ENCODE measurements at places on chromosomes 11 and 22.

DNA sequence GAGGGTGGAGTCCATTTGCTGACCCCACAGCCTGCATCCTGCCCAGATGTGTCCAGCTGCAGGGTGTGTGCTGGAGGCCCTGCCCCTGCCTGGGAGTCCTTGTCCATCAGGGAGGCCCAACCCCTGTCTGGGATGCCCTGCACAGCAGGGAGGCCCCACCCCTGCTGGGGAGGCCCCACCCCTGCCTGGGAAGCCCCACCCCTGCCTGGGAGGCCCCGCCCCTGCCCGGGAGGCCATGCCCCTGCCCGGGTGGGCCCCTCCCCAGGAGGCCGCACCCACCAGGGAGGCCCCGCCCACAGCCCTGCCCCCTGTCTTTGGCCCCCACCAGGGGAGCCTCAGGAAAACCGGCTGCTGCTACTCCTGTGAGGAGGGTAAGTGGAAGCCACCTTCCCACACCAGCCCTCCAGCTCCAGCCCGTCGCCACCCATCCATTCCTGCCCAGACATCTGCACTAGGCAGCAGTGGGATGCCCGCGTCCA lies 37.2 kb downstream of the MUC5B start:
- no peak for DNase-seq

DNA sequence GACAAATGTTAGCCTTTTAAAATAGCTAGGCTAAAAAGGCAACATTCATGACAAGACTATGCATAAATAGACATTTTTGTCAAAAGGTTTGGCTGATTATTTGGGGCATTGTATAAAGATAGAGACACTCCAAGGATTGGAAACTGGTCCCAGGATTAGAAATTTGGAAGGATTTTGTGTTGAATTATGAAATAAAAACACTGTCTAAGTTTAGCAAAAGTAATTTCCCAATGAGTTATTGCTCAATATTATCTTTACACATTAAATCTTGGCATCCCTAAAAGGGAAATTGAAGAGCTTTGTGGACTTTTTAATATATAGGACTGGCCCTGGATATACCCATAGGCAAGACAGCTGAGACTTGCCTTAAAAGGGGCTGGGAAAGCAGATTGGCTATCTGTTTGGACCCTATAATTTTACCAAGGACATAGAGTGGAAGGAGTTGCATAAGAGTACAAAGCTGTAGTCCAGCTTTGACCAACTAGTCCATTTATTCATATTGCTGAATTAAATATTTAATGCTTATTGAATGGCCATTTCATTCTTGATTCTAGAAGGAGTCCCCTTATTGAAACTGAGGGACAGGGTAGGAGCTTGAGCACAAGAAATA lies 382.7 kb downstream of the METTL15 start:
- DNase-seq: no peak

- no peak for DNase-seq
Measured at GRCh38 chr22:23402275-23403151, 177.6 kb downstream of the IGLL1 start.

GRCh38 chr11:118889797-118890196 lies 6.1 kb downstream of the CXCR5 start:
- no peak for DNase-seq

- no peak for DNase-seq
Measured at GRCh38 chr11:58004664-58005063, 19.0 kb upstream of the OR9Q1 start.

- no peak for DNase-seq
Measured at GRCh38 chr11:102603091-102603490, 22.0 kb downstream of the MMP20 start.

DNA sequence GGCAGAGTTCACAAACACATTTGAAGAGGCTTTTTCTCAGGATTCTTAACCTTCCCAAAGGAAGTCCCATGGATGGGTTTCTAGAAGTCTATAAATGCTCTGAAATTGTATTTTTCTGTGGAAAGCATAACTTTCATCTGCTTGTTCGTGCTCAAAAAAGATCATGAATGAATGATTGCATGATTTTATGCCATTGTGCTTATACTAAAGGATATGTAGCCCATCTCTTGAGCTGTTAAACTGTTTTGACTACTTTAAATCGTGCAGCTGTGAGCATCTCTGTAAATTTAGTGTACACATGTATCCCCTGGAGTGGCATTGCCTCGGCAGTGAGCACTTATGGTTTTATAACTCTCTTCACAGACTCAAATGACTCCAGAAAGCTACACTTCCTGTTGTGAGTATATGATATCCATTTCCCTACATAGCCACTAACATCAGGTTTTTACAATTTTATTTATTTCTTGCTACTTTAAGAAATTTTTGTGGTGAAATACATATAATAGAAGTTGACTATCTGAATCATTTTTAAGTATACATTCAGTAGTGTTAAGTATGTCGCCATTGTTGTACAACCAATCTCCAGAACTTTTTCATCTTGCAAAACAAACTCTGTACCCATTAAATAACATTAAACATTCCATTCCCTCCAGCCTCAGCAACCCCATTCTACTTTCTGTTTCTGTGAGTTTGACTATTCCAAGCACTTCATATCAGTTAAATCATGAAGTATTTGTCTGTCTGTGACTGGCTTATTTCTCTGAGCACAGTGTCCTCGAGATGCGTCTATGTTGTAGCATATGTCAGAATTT lies 8.0 kb downstream of the NEAT1 start:
- no peak for DNase-seq

GRCh38 chr11:121066623-121067022 lies 34.4 kb upstream of the TECTA start:
- DNase-seq: no peak

- no peak for DNase-seq
Measured at GRCh38 chr11:45913514-45913913, 4.2 kb downstream of the PEX16 start.

DNA sequence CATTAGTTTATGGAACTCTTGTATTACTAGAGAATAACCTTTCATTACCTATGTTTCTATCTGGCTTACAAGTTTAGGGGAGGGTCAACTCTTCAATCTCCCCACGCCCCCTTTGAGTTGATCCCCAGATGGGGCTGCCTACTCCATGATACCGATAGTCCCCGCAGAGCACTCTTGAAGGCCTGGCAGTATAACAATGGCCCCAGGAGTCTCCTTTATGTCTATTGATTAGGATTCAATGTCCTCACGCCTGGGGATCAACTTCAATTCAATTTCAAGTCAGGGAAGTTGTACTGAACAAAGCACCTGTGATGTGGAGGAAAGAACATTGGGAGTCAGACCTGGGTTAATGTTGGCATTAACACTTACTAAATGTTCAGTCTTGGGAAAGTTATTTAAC lies 520.2 kb downstream of the METTL15 start:
- DNase-seq: no peak

DNA sequence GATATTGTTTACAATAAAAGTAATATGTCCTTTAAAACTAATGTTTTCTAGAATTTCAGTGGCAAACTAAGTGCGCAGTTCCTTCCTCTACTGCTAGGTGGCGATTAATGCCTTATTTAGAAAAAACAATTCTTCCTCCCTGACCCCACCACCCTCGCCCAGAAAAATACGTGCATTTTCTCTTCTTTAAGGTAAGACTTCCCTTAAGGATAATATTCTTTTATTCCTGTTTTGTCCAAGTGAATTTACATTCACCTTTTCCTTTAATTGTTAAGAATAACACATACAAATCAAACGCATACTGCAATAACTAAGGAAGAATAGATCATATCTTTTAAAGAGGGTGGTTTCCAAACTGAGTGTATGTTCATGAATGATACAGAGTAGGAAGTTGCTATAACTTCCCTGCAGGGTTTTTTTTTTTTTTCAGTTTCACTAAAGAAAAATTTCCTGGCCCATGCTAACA lies 17.0 kb upstream of the PSMA1 start:
- no peak for DNase-seq

- DNase-seq: no peak
Measured at GRCh38 chr11:76793391-76794291, 10.5 kb downstream of the TSKU start.

DNA sequence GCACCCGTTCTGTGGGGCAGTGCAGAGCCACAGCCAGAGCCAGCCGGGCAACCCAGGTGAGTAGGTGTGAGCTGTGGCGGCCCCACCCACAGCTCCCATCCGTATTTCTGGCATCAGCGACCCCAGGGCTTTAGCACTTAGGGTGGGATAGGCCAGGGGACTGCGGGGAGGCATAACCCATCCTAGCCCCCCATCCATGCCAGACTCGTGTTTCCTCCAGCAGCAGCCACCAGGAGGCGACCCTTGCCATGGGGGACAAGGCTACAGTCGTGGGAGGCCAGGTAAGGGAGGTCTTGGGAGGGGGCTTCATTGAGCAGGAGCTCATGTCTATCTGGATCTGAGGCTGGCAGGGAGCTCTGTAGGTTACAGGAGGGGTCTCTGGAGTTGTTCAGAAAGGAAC lies 873 bp downstream of the OTOG start:
- no peak for DNase-seq

DNA sequence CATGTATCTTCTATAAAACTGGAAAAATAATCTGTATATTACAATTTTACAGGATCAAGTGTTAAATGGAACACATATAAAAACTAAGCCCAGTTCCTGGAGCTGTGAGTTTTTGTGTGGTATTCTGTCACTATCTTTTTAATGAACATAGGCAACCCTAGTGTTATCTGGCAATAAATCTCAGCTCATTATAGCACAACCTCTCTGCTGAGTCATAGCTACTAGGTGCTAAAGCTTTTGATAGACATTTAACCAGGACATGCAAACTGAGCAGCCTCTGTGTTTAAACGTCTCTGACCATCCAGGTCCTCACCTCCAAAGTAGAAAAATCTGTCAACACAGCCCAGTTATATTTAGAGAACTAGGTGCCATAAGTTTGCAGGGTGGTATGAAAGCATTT lies 91.0 kb upstream of the CARD18 start:
- no peak for DNase-seq

DNA sequence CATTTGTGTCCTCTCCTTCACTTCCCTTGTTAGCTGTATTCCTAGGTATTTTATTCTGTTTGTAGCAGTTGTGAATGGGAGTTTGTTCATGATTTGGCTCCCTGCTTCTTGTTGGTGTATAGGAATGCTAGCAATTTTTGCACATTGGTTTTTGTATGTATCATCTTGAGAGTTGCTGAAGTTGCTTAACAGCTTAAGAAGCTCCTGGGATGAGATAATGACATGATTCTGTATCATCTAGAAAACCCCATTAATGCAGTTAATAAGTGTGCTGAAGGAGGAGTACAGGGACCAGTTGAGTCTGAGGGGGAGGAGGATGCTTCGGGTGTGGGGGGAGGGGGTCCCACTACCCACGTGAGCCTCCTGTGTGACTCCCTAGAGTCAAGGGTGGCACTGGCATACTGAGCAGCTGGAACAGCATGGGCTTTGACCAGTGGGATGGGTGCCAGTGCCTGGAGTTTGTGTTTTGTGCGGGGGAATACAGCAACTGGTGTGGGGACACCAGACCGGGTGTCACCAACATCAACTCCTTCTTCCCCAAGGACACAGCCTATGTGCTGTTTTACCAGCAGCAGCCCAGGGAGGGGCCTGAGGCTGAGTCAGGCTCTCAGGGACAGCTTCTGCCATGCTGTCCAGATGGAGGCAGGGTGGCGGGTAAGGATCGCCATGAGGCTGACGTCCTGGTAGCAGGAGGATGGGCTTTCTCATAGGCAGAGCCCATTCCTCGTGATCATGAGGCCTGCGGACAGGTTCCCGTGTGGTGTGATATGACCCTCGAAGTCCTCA lies 24.1 kb downstream of the USP35 start:
- peak; percentile 15 for DNase-seq

GRCh38 chr11:34278693-34279297 lies 79.0 kb downstream of the ABTB2 start:
- DNase-seq: no peak

GRCh38 chr11:16833026-16833425 lies 94.6 kb downstream of the C11orf58 start:
- no peak for DNase-seq

DNA sequence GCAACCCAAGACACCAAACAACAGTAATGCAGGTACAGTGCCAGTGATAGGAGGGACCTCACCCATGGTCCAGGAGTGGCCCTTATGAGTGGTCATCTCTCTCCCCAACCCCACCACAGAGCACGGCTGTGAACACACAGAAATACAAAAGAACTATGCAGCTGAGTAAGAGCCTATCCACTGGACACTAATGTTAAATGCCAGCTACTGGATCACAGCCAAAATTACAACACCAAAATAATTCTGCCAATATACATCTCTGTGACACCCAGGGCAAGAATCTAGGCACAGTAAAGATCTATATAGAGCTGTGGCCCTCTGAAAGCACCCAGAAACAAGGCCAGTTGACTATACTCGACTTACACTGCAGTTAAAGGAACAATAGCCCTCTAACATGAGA lies 22.8 kb upstream of the GPR83 start:
- no peak for DNase-seq

DNA sequence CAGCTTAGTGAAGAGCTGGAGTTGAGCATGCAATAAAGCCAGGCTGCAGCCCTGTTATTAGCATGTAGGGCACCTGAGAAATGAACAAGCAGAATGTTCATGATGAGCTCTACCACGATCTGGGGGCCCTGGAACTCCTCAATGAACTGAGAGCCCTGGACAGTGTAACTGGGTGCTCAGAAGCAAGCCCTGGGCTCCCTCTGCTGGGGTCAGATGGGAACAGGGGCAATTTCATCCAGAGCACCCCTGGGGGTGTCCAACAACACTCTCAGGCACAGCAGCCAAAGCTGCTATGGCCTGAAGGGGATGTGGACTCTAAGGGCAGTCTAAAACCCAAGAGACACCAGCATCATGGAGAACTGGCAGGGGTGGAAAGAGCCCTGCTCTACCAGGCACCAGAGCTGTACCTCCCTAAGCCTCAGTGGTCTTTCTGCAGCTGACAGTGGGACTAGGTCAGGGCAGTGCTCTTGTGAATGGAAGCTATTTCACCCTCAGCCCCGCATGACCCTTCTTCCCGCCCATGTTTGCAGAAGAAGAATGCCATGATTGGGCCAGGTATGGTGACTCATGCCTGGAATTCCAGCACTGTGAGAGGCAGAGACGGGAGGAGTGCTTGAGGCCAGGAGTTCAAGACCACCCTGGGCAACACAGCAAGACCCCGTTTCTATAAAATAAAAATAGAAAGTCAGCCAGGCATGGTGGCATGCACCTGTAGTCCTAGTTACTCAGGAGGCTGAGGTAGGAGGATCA lies 28.9 kb downstream of the THOC5 start:
- DNase-seq: no peak

GRCh38 chr11:40826601-40827000 lies 632.9 kb downstream of the LRRC4C start:
- DNase-seq: no peak

DNA sequence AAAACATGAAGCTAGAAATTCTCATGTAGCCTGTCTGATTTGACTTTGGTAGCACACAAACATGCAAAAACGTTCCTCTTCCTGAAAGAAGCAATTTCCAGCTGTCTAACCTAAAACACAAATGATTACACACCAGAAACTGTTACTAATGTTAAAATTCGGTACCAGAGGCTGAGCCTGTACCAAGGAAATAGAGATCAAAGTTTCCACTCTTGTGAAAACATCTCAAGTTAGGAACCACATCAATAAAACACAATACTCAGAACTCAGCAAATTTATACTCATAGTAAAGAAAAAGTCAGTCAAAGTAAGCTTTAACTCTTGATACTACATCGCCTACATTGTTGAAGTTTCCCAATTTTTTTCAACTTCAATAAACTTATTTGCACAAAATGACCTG lies 107.8 kb downstream of the FCHSD2 start:
- no peak for DNase-seq
